Activated CD4-positive, alpha-beta T cell treated with anti-CD3 and anti-CD28 coated beads, Interleukin-2, amount 50 U/mL, for 24 hours (primary cell): ENCODE measurements at places on chromosomes 2 and 18.

GRCh38 chr2:190932514-190932913 lies 51.9 kb downstream of the GLS start:
- DNase-seq = no peak

DNA sequence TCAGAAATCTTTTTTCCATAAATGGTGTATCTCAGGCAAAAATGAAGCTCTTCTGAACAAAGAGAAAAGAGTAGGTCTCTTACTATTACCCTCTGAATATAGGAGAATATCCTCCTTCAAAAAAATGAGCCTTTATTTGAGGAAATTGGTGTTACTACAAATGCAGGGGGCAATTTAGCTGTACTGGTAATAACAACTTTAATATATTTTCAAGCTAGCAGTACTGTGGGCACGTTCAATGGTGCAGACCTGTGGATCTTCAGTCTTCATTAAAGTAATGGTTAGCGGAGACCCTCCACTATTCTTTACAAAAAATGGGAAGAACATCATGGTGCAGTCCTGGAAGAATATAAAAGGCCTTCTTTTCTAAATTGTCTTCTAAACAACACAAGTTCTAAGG lies 661.3 kb downstream of the TMEM182 start:
- DNase-seq = no peak

DNA sequence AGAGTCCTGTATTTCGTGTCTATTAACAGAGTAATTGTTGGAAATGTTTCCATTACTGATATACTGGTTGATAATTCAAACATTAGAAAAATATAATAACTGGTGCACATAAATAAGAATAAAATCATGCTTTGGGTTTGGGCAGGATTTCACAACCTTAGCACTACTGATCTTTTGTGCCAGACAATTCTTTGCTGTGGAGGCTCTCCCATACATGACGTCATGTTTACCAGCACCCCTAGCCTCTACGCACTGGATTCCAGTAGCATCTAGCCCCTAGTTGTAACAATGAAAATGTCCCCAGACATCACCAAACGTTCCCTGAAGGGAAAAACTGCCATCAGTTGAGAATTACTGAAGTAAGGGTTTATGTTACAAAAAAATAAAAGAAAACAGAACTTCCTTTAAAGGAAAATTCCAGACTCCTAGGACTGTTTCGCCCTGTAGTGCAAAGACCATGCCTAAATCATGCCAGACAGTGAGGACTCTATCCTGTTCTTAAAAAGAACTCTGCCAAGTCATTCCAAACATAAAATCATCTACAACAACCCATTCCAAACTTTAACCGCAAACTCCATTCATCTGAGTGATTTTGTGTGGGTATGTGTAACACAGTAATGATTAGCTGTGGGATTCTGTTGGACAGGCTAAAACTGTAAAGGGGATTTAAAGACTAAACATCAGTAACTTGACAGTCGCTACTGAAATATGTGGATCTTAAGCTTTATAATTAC lies 313.4 kb upstream of the CCDC68 start:
- no peak for DNase-seq

DNA sequence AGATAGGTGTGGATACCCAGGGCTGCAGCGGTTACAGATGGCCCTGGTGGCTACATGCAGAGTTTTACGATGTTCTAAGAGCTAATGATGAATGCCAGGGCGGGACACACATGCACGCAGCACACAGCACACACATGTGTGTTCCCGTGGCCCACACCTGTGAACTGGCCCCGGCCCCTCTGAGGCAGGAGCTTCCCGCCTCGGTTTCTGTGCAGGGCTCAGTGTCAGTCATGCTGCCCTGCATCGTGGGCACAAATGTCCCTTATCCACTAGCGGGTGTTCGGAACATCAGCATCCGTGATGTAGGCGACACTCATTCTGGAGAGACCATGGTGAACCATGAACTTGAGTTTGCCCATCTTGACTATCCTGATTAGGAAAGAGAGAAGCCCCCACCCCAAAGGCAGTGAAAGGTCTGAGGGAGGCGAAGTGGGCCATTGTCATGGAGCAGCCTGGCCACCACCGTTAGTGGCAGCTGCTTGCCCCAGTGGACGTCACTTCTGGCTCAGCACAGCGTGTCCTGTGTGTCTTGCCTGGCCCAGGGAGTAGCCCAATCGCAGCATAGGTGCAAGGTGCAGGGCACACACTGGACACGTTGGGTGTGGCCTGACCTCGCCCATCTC lies 43.8 kb downstream of the DCDC2C start:
- no peak for DNase-seq

DNA sequence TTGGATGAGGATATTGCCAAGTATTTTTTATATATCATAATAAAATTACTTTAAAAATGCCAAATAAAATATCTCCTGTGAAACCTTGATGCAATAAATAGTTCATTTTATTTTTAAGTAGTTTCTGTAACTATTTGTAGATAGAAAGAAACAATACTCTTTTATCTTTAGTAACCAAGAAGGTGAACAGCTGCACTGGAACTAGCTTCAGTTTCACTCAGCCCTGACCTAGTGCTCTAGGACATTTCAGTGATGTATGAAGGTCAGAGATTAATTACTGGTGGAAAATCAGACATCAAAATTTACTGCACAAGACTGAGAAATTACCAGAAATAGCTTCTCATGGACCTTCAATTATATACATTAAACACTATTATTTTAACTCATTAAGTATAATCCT lies 1305.0 kb downstream of the CNTNAP5 start:
- no peak for DNase-seq

GRCh38 chr2:7201851-7202250 lies 284.6 kb downstream of the RNF144A start:
- no peak for DNase-seq

DNA sequence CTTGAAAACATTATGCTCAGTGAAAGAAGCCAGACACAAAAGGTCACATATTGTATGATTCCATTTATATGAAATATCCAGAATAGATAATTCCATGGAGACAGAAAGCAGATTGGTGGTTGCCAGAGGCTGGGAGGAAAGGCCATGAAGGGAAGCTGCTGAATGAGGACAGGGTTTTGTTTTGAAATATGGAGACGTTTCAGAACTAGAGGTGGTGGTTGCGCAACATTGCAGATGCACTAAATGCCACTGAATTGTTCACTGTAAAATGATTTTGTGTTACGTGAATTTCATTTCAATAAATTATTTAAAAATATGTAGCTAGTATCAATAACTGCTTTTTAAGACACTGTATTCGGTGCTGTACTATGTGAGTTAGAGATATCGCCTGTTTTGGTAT lies 101.7 kb upstream of the ZNF236 start:
- no peak for DNase-seq

DNA sequence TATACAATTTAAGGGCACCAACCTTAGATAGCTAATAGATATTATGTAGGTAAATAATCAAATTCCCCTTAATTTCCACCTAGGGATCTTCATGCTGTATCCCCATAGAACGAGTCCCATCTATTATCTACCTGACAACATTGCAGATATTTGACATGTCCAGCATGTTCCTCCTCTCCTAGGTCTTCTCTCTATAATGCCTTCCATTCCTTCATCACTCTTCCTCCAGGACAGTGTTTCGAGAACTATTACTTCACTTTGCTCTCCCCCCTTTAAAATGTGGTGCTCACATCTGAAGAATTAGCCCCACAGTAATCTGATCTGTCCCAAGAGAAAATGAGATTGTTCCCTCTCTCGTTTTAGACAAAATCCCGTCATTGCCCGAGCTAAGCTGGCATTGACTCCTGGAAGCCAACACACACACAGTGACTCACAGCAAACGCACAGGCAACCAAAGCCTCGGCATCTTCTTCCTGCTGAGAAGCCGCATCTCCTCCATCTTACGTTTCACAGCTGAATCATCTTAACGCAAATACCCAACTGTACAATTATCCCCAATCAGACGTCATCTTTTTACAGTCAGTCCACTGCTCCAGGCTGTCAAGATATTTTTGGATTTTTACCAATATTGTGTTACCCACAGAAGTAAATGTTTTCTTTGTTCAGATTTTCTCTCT lies 162.9 kb upstream of the AGAP1 start:
- DNase-seq = no peak

DNA sequence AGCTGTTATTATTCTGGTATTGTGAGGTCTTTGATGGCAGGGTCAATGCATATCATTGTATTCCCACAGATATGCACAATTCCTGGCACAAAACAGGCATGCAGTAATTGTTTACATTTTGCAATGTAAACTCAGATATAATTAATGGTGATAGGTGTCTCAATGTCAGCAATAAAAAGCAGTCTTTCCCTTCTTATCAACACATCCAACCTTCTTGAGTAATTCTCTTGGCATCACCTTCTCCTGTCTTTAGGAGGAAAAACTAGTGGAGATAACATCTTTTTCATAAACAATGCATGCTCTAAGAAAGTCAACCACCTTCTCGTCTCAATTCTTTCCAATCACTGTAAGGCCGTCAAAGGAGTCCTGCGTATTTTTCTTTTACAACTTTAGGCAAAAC lies 313.3 kb upstream of the GULP1 start:
- DNase-seq = no peak

- no peak for DNase-seq
Observed at GRCh38 chr2:138433995-138434951, 67.3 kb upstream of the SPOPL start.

- no peak for DNase-seq
Observed at GRCh38 chr2:118914721-118915453, 27.1 kb upstream of the MARCO start.

DNA sequence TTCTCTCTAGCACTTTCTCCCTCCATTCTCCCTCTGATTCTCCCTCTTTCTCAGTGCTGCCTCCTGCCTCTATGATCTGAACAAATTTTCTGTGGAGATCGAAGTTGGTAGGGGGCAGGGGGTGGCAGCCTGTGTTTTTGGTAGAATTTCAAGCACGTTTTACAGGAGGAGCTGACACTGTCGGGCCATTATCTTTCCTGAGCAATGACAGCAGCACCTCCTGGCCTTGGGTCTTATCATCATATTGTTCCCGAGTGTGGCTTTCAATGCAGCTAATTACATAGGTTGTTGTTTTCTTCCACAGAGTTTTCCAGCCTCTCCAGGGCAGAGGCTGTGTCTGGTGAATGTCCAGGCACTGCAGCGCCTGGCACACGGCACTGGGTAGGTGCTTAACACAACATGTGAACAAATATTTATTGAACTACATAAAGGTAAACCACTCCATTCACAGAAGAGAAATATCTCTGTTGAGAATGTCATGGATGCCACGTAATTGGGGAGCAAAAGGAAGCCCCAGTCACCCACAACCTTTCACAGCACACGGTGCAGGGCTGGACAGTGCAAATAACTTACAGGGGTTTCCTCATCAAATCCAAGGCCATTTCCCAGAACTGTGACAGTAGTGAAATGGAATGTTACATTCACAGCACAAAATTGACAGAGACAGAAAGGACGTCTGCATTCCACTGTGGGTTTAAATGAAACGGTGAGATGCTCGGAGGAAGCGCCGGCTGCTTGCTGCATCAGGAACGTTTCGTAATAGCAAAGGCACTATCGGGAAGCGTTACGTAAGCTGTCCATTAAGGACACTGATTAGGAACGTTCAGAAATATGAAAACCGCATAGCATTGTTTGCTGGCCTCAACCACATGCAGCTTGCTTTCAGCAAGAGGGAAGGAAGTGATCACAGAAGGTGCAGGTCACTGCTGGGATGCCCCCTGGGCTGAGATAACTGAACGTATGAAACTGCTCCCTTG lies 6.5 kb upstream of the KCNG2 start:
- DNase-seq = no peak

DNA sequence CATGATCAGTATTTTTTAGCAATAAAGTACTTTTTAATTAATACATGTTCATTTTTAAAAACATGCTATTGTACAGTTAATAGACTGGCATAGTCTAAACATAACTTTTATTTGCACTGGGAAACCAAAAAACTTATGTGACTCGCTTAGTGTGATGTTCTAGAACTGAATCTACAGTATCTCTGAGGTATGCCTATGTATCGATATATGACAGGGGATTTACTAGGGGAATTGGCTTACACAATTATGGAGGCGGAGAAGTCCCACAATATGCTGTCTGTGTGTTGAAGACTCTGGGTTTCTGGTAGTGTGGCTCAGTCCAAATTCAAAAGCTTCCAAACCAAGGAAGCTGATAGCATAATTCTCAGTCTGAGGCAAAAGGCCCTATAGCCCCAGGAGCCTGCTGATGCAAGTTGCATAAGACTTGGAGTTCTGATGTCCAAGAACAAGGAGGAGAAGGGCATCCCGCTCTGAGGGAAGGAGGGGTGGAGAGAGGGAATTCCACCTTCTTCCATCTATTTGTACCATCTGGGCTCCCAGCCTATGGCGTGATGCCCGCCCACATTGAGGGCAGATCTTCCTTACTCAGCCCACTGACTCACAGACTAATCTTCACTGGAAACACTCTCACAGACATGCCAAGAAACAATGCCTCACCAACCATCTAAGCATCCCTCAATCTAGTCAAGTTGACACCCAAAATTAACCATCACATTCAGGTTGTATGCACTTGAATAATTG lies 27.5 kb downstream of the ZNF638 start:
- DNase-seq = no peak

DNA sequence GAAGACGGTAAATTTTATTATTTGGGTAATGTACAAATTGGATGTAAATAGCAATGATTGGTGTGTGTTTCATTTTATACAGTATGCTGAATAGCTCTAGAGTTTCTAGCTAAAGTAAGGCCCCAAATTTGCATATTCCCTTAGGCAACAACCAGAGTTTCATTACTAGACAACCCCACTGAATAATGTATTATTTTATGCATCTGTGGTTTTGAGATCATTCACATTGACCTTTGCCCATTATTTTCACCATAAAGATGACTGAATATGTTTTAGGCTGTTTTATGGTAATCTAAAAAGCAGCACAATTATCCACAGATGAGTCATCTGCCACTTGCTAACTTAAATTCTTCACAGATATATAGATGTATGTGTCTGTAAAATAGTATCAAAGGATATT lies 44.5 kb upstream of the C2orf74 start:
- no peak for DNase-seq

DNA sequence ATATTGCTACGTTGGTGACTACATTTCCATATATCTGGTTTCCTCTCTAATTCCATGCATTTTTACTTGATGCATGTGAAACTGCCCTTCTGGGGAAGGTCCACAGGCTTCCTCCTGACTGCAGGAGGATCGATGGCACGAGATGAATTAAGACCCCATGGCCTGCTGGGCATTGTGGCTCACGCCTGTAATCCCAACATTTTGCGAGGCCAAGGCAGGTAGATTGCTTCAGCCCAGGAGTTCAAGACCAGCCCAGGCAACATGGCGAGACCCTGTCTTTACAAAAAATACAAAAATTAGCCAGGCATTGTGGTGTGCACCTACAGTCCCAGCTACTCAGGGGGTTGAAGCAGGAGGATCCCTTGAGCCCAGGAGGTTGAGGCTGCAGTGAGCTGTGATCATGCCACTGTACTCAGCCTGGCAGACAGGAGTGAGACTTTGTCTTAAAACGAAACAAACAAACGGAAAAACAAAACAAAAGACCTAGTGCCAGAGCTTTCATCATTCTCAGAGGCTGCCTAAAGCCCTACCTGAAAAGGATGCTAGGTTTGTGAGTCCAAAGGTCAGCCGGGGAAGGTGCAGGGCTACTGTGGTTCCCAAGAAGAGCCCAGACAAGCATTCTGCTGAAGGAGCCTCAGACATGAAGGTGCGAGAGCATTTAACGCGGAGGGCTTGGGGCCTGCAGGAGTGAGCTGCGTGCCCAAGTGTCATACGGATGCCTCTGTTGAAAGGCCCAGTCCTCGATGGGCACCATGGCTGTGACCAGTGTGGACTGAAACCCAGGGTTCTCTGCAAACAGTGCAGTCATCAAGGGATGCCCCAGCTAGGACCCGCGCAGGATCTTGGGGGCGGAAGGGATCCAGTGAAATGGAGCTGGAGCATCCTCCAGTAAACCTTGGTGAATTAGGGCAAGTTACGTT lies 21.6 kb downstream of the GPR55 start:
- no peak for DNase-seq

- no peak for DNase-seq
Observed at GRCh38 chr2:16271231-16271896, 331.0 kb downstream of the MYCN start.
